NT2/D1 (cell line): ENCODE measurements at places on chromosomes 12 and 14.

DNA sequence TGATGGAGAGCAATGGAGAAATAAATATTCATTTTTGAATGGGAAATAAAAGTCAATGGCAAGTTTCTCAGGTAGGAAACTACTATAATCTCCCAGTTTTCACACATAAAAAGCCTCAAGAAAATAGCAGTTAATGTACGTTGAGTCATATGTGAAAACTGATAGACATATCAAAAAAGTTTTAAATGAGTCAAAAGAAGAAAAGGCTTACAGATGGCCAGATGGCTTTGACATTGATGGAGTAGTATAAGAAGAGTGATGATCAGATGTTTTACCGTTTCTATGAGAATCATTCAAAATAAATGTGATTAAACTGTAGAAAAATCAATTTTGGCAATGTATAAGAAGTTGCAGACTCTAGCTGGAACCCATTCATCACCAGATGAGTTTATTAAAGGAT lies 97.8 kb downstream of the LLPH start:
- no peak for DNase-seq

- no peak for DNase-seq
Measured at GRCh38 chr12:40648519-40648918, 43.7 kb upstream of the CNTN1 start.

DNA sequence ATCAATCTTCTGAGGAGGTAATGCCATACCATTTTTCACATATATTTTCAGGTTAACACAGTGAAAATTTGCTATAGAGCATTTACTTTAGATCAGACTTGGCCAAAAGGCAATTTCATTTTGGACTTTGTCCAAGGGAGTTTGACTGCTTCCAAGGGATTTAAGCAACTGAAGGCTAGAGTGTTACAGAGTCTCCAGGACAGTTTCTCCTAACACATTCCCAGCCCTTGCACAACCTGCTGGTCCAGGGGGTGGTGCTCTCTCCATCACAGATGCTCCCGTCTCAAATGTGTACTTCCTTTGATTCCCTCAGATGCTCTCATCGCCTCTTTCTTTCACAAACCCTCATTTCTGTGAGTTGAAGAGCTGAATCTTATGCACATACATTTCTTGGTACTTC lies 143.1 kb downstream of the TPH2 start:
- DNase-seq: no peak

GRCh38 chr12:4279198-4279690 lies 5.7 kb downstream of the CCND2 start:
- DNase-seq: no peak

DNA sequence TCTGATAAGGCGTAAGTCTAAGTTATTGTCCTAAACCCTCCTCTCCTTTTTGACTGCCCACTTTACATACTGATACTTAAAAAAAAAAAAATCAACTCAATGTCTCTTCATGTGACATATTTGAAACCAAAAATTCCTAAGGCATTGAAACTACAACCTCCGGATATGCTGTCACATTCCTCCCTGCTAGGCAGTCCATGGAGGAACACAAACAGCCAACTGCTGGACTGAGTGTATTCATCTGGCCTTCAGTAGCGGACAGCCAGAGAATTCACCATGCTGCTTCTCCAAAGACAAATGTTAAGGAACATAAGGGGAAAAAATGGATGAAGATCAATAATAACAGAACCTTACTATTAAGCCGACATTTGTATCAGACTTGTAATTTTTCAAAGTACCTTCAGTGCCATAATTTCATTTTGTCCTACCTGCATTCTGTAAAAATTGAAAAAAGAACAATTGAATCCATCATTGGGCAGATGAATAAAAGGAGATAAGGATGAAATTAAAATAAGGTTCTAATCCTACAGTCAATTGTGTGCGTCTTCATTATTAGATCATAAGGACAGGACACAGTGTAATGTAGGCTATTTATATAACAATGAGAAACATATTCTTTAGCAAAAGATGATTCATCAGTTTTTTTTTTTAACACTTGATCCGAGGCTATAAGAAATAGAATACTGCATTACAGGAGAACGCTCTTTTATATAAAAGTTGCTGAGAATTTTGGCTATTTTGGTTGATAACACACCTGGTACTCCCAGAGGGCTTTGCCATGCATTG lies 12.2 kb downstream of the RERG start:
- DNase-seq: no peak

- DNase-seq: peak; percentile 74
Measured at GRCh38 chr12:119486599-119487154, 106.9 kb upstream of the TMEM233 start.

DNA sequence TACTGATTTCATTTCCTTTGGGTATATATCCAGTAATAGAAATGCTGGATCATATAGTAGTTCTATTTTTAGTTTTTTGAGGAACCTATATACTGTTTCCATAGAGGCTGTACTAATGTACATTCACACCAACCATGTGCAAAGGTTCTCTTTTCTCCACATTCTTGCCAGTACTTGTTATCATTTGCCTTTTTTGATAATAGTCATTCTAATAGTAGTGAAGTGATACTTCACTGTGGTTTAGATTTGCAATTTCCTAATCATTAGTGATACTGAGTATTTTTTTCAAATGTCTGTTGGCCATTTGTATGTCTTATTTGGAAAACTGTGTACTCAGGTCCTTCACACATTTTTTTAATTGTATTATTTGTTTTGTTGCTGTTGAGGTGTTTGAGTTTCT lies 148.2 kb upstream of the NAV3 start:
- no peak for DNase-seq

DNA sequence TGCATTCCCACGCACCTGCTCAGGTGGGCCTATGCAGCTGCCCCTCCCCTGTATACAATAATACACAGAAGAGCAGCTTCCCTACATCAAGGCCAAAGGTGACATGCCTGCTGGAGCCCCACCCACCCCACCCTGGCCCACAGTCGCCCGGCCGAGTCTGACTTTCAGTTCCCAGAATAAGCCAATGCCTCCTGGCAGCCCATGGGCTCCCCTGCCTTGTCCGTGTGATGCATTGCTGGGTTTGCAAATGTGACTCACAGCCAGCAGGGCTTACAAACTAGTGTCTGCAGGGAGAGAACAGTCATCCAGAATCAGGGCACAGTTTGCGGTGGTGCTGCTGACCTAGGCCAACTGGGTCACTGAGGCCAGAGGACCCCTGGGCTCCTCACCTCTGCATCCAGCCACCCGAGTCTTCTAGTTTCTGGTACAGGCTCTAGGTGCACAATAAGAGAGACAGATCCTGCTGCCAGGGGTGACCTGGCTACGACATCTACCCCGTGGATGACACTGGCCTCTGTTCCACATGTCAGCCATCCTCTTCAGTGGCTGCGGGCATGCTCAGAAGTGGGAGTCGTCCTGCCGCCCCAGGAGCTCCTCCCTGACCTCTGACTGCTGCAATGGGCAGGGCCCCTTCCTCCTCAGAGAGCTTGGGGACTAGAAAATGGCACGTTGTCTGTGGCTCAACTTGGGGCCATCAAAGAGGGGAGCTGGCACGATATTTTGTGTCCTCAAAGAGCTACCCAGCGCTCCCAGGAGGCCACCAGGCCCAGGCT lies 84.5 kb downstream of the CHGA start:
- no peak for DNase-seq

GRCh38 chr14:76832503-76832988 lies 6.3 kb downstream of the LRRC74A start:
- no peak for DNase-seq

DNA sequence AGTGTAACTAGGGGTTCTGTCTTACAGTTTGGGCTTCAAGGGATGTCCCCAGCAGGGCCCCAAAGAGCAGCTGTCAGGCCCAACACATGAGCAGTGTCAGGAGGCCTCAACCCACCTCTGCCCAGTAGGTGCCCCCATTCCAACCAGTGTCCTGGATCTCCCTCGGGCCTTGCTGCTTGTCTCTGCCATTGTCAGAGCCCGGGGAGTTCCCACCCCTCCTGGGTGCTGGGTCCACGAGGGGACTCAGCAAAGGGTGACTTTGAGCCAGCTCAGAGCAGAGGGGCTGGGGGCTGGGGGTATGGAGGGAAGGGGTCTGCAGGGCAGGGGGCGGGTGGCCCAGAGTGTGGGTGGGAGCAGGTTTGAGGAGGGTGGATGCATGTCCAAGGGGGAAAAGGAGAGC lies 18.0 kb upstream of the BEGAIN start:
- no peak for DNase-seq
